Mesenteric fat pad (tissue), 1 donor: ENCODE measurements at places on chromosomes 6 and 20. TPM values are rescaled to one million over a fixed set of nuclear protein-coding genes. Genes with fewer than 3 reads are reported as not detected.
A peak's percentile ranks its signal among the peaks of the same experiment; 100 is the strongest.

DNA sequence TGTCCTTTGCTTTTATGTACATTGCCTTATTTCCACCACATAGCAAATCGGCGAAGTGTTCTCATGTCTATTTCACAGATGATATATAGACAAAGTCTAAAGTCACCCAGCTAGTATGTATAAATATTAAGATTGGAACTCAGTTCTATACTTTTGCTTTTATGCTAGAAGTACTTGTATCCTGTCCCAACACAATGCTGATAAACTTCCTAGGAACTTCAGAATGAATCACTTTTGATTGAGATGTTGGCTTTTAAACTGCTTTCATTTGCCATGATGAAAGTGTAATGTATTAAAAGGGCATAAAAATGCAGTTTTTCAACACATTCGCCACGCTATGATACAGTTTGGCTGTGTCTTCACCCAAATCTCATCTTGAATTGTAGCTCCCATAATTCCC, 50.8 kb downstream of the GCLC start:
- no peak for DNase-seq

- DNase-seq = peak; percentile 59
Observed at GRCh38 chr6:448296-449056, 56.9 kb downstream of the IRF4 start.

DNA sequence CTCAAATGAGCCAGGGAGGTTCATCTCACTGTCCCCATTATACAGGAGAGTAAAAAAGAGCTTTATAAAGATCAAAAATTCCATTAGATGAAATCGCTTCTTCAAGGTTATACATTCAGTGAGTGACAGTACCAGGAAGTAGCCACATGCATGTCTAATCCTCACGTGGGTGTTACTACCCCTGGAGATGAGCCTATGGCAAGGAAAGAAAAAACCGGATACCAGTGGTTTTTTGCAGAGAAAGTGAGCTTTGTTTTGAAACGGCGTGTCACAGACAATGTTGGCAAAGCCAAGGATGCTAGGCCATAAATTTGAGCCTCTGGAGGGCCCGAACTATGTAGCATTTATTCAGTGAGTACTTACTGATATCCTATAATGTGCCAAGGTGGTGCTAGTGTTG, 215.0 kb upstream of the RIN2 start:
- DNase-seq = no peak

- no peak for DNase-seq
Observed at GRCh38 chr20:44135012-44135412, 52.0 kb downstream of the JPH2 start.

MCCD1 gene
- not detected for total RNA-seq

ZSCAN23 gene
- 1.5 TPM for total RNA-seq

CTCFL gene
- total RNA-seq = 0.16 TPM

CYP21A2 gene
- 0.45 TPM for total RNA-seq

PDYN gene
- total RNA-seq = not detected

SLC17A9 gene
- 12.7 TPM for total RNA-seq

PTK7 gene
- total RNA-seq = 13.6 TPM
